Right lung (tissue), 10 donors: ENCODE measurements at places on chromosomes 11 and 22. TPM values are rescaled to one million over a fixed set of nuclear protein-coding genes. Genes with fewer than 3 reads are reported as not detected.

- DNase-seq: no peak
These were observed 7.8 kb upstream of the ADAMTS8 start for GRCh38 chr11:130436171-130436570.

Gene C22orf42
- polyA plus RNA-seq: not detected

Gene MMP10
- polyA plus RNA-seq: 0.45 TPM

DNA sequence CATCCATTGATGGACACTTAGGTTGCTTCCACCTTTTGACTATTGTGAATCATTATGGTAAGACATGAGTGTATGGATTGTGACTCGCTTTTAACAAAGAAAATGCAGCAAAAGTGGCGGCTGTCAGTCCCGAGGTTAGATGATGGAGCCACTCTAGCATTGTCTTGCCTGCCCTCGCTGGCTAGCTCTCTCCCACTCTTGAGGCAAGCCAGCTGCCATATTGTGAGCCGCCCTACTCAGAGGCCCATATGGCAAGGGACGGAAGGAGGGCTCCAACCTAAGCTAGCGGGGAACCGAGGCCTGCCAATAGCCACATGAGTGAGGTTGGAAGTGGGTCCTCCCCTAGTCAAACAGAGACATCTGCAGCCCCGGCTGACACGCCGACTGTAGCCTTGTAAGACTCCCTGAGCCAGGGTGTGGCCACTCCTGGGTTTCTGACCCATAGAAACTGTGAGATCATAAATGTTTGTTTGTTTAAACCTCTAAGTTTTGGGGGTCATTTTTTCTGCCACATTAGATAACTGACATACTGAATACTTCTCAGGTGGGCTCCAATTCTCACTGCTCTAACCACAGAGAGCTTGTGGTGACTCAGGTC, 160.2 kb downstream of the LDLRAD3 start:
- no peak for DNase-seq

- DNase-seq: no peak
These were observed 23.8 kb downstream of the MICAL2 start for GRCh38 chr11:12134236-12134585.
